ENCODE measurements at places on chromosomes 13 and 19.

- DNase-seq, result no peak
Measured at GRCh38 chr19:1978346-1978894, 37.1 kb downstream of the BTBD2 start.

DNA sequence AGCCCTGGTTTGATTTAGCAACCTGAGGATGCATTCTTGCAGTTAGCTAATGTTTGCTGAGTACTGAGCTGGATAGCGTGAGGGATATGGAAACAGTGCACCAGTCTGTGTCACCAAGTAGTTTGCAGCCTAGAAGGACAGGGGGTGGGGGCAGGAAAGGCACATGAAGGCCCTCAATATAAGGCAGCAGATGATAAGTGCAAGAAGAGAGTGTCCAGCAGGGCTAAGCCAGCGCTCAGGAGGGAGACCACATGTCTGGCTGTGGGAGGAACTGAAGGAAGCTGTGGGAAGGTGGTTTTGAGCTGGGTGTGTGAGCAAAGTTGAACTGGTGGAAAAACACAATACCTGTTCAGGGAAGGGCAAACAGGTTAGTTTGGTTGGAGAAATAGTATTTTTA lies 1.7 kb downstream of the CXCL17 start:
- no peak for DNase-seq

GRCh38 chr13:100650326-100650725 lies 24.3 kb downstream of the TMTC4 start:
- no peak for DNase-seq

DNA sequence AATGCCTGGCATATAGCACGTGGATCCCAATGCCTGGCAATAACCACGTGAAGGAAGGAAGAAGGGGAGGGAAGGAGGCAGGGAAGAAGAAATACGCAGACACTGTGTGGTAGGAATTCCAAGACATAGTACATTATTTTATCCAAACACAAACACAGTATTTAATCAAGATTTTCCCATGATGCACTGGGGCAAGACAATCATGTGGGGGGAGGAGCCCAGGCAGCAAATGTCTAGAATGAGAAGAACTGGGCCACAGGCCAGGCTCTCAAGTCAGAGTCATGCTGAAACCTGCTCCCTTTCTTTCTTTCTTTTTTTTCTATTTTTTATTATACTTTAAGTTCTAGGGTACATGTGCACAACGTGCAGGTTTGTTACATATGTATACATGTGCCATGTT lies 717.9 kb downstream of the UQCRFS1 start:
- no peak for DNase-seq

GRCh38 chr13:90717451-90717936 lies 630.0 kb upstream of the MIR17HG start:
- DNase-seq, result peak; percentile 92

DNA sequence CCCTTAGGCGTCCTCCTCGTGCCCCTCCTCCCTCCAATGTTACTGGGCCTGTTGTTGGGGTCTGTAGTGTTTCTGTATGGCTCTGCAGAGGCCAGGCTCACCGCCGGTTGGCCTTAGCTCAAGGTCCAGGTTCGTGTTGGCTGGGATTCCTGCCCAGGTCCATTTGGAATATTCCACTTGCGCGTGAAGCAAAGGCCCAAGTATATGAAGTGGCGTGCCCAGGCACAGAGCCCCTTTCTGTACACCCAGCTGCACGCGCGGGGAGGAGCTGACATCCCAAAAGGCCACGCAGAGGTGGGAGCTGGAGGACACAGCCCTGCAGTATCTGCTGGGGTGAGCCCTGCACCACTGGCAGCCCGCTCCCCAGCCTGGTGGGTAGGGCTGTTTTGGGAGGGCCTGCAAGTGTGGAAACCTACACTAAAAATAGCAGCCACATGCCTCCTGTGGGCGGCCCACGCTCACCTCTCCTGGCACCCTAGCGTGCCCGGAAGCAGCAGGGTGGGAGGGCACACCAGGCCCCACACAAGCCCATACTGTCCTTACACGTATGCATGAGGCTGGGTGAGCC lies 30.2 kb downstream of the CRTC1 start:
- no peak for DNase-seq

- DNase-seq, result peak; percentile 91
Measured at GRCh38 chr13:19910336-19911072, 47.1 kb upstream of the ZMYM5 start.

DNA sequence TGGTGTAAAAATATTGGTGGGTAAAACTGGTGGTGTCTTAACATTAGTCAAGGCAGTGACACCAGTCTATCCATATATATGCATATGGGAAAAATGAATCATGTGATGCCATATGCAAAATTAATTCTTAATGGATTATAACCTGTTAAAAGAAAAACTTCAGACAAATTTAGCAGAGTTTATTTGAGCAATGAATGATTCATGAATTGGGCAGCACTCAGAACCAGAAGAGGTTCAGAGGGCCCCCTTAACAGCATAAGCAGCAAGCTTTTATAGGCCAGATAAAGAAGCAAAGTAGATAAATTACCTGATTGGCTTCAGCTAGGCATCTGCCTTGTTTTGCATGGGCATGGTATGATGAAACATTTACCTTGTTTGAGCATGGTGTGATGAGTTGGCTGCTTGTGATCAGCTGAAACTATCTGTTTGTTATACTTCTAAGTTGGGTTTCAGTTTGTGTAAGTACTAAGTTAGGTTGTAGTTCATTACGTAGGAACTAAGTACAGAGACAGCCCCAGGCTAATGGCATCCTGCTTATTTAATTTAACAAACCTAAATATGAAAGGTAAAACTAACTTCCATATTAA lies 66.6 kb downstream of the DNAJC15 start:
- no peak for DNase-seq

DNA sequence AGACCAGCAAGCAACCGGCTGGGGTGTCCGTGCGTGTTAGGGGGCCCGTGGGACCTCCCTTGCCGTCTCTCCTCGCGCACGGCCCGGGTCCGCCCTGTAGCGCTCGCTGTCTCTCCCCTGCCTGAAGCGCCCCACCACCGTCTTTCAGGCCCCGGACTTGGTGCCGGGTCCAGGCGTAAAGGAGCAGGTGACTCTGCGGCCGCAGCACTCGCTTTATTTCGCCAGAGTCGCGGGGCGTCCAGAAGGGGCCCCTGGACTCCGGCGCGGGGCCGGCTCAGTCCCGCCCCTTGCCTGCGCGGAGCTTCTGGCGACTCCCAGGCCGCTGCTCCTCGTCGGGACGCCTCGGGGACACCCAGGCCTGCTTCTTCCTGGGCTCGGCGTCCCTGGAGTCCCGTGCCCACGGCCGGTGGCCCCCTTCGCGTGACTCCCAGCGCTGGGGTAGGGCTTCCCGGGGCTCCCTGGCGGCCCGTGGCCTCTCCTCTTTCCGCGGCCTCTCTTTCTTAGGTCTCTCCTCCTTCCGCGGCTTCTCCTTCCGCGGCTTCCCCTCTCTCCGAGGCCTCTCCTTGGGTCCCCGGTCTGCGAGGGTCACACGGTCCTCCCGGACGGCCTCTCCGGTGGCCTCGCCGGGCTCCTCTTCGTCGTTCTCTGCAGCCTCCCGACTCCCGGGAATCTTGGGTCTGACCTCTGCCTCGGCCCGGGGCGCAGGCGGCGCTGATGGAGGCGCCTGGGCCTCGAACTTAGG lies 3.1 kb downstream of the AMH start:
- no peak for DNase-seq

GRCh38 chr19:48552406-48553322 lies 692 bp downstream of the SULT2B1 start:
- DNase-seq, result no peak

GRCh38 chr13:74061926-74062595 lies 72.1 kb downstream of the KLF12 start:
- no peak for DNase-seq

GRCh38 chr13:39586151-39586550 lies 16.8 kb downstream of the LHFPL6 start:
- no peak for DNase-seq

GRCh38 chr19:35578707-35579106 lies 7.3 kb upstream of the PMIS2 start:
- DNase-seq, result no peak

DNA sequence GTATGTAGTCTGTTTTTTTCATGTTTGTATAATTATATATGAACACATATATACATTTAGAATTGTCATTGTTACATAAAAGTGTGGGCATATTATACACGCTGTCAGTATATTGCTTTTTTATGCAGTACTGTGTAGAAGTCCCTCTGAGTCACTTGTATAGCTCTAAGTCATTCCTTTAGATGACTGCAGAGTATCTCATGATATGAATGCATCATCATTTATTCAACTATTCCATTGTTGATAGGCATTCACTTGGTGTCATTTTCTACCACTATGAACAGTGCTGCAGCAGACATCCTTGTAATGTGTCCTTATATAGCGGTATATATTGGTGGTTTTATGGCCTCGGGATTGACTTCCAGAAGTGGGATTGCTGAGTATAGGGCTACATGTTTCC lies 15.3 kb downstream of the RFXAP start:
- DNase-seq, result peak; percentile 29

GRCh38 chr13:99085139-99085807 lies 107.4 kb upstream of the DOCK9 start:
- peak; percentile 9 for DNase-seq

GRCh38 chr13:85287528-85287927 lies 511.7 kb downstream of the SLITRK6 start:
- no peak for DNase-seq

DNA sequence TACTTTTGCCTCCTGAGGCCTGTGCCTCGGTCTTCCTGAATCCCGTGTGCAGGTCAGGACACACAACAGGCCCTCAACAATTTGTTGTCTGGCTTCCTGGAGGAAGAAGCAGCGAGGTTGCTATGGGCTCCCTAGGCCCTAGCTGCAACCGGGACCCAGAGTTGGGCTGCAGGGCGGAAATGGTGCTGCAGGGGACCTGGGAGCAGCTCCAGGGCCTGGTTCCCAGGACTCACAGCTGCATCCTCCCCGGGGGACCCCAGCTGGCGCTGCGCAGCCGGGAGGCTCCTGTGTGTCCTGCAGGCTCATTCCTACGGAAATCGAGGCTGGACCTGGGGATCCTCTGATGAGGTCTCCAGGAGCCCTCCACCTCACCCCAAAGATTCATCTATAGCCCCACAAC lies 999 bp upstream of the TNFAIP8L1 start:
- no peak for DNase-seq

- peak; percentile 42 for DNase-seq
Measured at GRCh38 chr13:49629947-49630346, 1.6 kb downstream of the ARL11 start.

DNA sequence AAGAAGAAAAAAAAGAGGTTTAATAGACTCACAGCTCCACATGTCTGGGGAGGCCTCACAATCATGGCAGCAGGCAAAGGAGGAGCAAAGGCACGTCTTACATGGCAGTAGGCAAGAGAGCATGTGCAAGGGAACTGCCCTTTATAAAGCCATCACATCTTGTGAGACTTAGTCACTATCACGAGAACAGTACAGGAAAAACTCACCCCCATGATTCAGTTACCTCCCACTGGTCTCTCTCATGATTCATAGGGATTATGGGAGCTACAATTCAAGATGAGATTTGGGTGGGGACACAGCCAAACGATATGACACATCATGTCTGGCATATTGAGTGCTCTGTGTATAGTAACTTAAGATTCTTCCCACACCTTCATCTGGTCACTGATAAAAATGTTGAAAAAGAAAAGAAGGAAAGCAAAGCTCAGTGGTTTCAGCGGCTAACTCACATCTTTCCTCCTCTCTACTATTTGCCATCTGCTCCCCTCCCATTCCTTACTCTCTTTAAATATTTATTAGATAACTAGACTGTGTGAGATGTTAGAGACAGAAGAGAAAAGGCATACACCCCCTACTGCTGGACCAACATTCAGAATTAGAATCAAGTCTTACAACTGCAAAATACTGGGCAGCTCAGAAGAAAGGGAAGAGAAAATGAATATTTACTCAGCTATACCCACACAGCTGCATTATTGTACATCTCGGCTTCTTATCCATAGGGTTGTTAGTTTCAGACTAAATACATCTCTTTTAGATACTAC lies 60.1 kb upstream of the AKAP11 start:
- peak; percentile 56 for DNase-seq

DNA sequence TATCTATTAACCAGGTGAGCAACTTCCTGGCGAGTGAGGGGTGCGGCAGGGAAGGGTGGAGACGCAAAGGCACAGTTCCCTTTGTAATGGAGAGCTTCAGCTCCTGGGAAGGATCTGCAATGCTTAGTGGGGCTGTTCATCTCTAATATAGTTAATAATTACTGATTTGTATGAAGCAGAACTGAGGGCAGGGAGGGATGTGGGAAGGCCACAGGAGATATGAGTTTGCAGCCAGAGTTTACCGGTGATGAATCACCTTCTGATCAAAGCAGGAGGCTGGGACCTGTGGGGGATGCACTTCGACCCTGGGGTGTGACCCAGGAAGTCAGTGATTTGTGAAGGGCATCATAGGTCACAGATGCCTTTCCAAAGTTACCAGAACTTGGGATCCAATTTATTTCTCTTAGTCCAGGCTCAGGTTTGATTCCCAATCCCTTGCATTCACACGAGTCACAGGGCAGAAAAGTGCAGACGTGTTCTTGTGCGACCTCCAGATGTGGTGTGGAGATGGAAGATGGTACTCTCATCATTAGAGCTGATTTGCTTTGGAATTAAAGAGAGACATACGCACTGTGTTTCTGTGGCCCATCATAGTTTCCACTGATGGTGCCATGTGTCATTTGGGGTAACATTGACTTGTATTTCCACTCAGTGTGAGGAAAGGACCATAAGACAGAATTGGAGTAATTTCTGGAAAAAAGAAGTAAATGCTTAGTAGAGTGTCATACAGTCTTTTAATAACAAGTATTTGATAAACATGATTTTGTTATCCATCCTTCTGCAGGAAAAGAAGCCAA lies 55.0 kb downstream of the LRCH1 start:
- DNase-seq, result peak; percentile 99

GRCh38 chr13:93320942-93321341 lies 94.3 kb downstream of the GPC6 start:
- no peak for DNase-seq

DNA sequence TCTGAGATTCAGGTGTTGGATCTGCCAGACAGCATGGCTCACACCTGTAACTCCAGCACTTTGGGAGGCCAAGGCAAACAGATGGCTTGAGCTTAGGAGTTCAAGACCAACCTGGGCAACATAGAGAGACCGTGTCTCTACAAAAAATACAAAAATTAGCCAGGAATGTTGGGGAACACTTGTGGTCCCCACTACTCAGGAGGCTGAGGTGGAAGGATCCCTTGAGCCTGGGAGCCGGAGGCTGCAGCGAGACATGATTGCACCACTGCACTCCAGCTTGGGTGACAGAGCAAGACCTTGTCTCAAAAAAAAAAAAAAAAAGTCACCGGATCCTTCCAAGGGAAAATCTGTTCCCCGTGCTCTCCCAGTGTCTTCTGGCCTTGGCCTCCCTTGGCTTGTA lies 109.2 kb downstream of the IRS2 start:
- no peak for DNase-seq
